H9 (cell line): ENCODE measurements at places on chromosomes 6 and 20.
A peak's percentile ranks its signal among the peaks of the same experiment; 100 is the strongest.

GRCh38 chr6:35519313-35520015 lies 6.8 kb upstream of the TULP1 start:
- no peak for DNase-seq

DNA sequence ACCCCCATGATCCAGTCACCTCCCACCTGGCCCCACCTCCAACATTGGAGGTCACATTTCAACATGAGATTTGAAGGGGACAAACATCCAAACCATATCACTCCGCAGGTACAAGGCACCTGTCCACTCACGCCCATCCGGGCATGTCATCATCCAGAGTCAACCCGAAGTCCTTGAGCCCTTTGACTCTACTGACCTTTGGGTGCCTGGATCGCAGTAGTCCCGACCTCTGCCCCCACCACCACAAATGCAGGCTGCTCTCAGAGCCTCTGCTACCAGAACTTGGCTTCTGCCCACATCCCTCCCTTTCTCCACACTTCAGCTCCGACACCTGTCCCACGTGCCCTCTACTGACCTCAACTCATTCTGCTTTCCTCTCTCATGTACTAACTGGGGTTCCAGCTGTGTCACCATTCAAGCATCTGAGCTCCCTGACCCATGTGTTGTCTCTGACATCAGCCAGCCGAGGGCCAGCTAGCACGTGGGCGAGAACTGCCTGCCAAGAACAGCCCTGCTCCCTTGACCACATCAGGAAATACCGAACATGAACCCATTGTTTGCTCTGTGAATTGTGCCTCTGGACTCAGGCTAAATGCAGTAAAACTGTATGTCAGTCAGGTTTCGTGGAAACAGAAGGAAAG lies 498.3 kb upstream of the SULF2 start:
- no peak for DNase-seq

- no peak for DNase-seq
Measured at GRCh38 chr6:88248709-88249321, 82.7 kb upstream of the CNR1 start.

DNA sequence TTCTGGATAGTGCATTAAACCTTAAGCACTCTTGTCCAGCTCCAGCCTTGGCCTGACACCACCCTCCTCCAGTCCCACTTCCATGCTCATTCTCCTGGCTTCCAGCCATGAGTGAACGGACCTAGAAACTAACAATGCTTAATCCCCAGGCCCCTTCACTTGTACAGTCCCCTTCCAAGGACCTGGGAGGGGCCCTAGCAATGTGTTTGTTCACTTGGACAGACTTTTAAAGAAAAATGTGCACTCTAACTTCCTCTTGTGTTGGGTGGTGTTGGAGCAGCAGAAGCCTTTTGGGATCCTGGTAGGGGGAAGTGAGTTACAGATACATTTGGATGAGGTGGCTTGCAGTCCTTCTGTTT lies 48.9 kb upstream of the CCN6 start:
- DNase-seq: no peak

DNA sequence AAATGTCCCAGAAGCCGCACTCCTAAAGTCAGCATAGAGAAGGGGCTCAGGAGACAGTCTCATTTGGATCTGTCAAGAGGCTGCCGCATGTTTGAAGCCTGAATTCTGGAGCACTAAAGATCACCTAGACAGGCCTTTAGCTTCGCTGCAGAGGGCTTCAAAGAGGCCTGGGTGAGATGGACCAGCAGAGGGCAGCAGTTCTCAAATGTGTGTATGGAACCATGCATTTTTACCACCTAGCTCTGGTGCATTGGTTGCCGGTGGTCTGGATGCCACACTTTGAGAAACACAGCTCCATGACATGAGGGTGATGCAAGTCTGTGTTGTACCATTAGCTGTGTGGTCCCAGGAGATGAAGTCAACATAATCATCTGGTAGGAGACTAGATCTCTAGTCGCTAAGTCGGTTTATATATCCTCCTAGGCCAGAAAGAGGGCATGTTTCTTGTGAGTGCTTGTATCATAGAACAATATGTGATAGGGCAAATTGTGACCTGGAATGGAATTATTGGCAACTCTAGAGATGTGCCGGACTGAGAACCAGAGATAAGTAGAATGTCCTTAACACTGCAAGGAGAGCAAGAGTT lies 64.8 kb downstream of the KIAA0319 start:
- peak; percentile 76 for DNase-seq
